C1 segment of cervical spinal cord (tissue), 14 donors: ENCODE measurements at places on chromosomes 4 and X.

GRCh38 chr4:76155979-76156378, 7.8 kb upstream of the NUP54 start:
- DNase-seq, result no peak

DNA sequence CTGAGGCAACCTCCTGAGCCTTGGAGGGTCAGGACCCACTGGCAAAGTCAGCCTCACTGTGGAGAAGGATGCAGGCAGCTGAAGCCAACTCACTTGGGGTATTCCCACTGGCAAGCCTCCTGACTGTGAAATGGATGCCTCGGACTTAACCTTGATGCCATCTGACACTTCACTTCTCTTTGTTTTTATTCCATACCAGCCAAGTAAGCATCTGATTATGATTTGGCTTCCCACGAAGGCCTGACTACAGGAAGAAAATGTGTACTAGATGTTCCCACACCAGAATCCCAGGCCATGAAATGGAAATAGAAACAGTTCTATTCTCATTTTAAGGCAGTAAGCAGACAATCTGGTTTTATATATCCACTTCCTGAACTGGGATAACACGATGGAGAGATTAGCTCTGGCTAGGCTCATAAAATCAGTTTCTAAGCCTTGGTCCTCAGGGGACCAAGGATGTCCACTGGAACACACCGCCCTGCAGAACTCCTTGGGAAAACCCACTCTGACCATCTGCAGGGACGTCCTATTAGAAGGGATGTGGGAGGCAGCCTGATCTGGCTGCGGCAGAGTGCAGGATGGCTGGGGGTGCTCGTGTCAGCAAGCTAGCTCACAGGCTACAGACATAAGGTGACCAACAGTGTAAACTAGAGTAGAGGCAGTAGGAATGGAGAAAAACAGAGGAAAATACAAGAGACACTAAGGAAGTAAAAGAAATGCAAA, 89.3 kb downstream of the TSPAN5 start:
- DNase-seq, result no peak

- no peak for DNase-seq
Observed at GRCh38 chr4:174398728-174399127, 115.0 kb downstream of the CEP44 start.

DNA sequence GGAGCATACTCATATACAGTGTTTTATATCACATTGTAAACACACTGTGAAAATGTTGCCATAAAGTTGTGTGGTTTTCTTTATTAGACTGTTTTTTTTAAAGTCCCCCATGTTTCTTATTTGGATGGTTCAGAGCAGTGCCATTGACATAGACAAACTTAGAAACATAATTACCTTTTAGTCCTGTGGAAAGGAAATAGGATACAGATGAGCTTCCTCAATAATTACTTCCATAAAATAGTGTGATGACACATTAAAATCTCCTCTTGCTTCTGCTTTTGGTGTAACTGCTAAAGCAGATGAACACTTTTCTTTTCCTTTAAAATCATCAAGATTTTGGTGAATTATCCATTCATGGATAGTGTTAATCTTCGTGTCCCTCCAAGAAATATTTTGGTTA, 52.9 kb upstream of the LIMCH1 start:
- DNase-seq, result no peak

GRCh38 chrX:28847423-28847822, 260.2 kb downstream of the IL1RAPL1 start:
- peak; percentile 36 for DNase-seq

DNA sequence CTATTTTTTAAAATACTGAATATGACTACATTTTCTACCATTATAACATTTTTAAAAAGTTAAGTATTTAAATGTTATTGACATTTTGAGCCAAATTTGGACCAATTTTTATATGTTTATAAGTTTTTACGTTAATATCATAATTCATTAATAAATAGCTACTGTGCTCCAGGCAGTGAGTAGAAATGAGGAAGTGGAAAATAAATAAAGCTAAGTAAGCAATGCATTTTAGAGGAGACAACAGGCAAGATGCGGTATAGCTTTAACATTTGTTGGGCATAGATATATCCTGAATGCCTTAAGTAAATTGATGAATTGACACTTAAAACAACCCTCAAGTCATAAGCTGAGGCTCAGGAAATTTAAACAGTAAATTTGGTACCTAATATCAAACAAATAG, 474.8 kb downstream of the PCDH10 start:
- no peak for DNase-seq

GRCh38 chr4:30720661-30721184, 554 bp downstream of the PCDH7 start:
- DNase-seq, result no peak

DNA sequence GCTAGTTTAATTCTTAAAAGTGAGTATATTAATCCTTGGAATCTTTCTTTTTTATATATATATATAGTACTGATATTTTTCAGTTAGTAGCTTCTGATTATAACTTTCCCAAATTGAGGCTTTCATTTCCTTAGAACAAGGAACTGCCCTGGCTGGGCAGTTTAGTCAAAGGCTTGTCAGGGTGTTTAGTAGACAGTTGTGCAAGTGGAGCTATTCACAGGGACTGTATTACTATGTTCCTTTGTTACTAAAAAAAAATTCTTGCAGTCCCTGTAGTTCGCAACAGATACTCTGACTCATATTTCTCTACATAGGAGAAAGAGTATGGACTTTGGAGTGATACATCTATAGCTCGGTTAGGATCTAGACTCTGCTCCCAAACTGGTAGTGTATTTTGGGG, 20.8 kb downstream of the USO1 start:
- DNase-seq, result no peak

DNA sequence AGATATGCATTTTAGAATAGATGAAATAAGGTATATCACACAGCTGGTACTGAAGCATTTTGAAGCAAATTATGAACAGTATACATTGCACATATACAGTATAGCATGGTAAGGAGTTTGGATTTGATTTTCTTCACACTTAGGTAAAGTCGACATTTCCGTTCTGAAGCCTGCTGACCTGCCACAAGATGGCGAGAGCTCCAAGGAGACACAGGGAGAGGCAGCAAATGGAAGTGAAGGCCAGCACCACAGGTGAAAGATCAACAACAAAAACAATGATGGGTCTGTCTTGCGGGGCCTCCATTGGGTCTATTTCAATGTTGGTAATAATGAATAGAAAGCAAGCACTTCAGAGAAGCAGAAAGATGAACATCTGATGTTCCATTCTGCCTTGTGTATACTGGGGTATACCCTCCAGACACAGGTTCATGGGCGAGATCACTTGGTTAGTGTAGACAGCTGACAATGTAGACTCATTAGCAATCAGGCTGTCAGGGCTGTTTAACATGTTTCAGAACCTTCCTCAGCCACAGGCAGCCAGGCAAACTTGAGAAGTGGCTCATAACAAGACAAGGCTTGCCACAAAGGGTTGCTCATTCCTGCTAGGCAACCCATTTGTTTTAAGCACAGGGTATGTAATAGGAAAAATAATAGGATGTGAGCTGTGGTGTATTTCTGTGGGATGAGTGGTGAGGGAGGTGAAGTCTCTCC, 21.4 kb upstream of the NOX1 start:
- DNase-seq, result no peak

- no peak for DNase-seq
Observed at GRCh38 chr4:147723326-147723725, 8.6 kb upstream of the ARHGAP10 start.

DNA sequence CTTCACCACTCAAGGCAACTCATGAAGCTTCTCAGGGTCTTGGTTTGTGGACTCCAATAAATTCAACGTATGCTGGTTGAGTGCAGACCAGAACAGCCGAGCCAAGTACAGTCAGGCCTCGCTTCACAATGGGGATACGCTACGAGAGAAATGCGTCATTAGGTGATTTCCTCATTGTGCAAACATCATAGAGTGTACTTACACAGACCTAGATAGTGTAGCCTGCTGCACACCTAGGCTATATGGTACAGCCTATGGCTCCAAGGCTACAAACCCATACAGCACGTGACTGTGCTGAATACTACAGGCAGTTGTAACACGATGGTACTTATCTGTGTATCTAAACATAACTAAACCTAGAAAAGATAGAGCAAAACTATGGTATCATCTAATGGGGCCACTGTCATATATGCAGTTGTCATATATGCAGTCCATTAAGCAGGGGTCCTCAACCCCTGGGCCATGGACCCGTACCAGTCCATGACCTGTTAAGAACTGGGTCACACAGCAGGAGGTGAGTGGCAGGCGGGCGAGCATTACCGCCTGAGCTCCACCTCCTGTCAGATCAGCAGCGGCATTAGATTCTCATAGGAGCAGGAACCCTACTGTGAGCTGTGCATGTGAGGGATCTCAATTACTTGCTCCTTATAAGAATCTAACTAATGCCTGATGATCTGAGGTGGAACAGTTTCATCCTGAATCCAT, 31.5 kb downstream of the RTL5 start:
- DNase-seq, result no peak

DNA sequence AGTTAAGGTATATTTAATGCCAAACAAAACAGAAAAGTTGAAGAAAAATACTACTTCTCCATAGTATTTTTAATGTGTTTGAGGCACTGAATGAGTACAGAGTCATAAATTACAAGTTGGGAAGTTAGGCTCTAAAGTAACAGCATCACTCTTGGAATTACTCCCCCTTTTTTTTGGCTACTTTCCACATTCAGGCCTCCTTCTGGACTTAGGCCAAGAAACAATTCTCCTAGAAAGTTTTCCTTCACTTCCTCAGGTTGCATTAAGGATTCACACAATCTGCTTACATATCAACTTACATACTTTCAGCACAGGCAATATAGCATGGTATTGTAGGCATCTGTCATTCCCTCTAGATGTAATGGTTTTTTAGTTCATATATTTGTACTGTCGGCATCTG, 52.1 kb downstream of the TMEM165 start:
- no peak for DNase-seq

GRCh38 chr4:148207068-148207467, 235.1 kb downstream of the NR3C2 start:
- DNase-seq, result no peak

GRCh38 chr4:48429709-48430474, 53.3 kb upstream of the SLC10A4 start:
- DNase-seq, result no peak

DNA sequence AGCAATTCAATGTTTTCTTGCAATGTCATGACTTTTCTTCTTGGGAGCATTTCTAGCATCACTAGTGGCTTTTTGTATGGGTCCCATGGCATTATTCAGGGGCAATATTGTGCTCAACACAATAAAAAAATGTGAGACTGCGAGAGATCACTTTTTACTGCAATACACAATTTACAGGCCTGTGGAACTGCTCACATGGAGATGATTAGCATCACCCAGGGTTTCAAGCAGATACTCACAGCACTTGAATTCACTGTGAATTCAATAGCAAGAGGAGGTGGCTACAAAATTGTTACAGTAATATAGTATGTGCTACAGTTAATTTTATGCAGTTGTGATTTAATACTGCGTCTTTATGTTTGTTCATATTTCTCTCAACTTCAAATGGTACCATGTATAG, 50.4 kb downstream of the TBC1D19 start:
- DNase-seq, result no peak

GRCh38 chr4:21887481-21887880, 61.1 kb downstream of the KCNIP4 start:
- no peak for DNase-seq

- DNase-seq, result no peak
Observed at GRCh38 chr4:120923207-120923522, 639 bp upstream of the PRDM5 start.

DNA sequence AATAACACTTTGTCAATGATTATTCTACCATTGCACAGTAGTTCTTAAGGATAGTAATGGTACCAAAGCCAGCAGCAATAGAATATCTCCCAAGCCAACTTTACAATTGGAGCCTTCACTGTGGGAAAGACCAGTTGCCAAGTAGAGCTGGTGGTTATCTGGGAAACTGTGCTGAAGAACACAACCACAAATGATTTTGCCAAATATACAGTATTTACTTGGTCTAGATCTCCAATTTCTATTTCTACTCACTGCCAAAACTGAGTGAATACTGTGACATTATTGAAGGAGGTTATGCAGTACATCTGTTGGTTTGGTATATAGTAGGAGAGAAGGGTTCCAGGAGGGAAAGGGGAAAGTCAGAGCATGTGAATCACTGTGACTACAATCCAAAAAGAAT, 3.8 kb downstream of the TET2 start:
- no peak for DNase-seq

GRCh38 chr4:120589787-120590186, 332.7 kb downstream of the PRDM5 start:
- DNase-seq, result no peak

- DNase-seq, result no peak
Observed at GRCh38 chr4:23374259-23374658, 515.6 kb downstream of the PPARGC1A start.

- no peak for DNase-seq
Observed at GRCh38 chrX:72299891-72300630, 5.7 kb downstream of the CITED1 start.

DNA sequence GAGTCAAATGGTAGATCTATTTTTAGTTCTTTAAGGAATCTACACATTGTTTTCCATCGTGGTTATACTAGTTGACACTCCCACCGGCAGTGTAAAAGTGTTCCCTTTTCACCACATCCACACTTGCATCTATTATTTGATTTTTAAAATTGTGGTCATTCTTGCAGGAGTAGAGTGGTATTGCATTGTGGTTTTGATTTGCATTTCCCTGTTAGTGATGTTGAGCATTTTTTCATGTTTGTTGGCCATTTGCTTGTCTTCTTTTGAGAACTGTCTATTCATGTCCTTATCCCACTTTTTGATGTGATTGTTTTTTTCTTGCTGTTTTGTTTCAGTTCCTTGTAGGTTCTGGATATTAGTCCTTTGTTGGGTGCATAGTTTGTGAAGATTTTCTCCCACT, 70.0 kb downstream of the TAB3 start:
- DNase-seq, result no peak

- DNase-seq, result no peak
Observed at GRCh38 chr4:95537191-95537590, 11.6 kb downstream of the UNC5C start.

- DNase-seq, result no peak
Observed at GRCh38 chrX:74272230-74272629, 31.8 kb upstream of the ZCCHC13 start.

GRCh38 chrX:133677123-133678063, 262.1 kb upstream of the GPC4 start:
- no peak for DNase-seq

DNA sequence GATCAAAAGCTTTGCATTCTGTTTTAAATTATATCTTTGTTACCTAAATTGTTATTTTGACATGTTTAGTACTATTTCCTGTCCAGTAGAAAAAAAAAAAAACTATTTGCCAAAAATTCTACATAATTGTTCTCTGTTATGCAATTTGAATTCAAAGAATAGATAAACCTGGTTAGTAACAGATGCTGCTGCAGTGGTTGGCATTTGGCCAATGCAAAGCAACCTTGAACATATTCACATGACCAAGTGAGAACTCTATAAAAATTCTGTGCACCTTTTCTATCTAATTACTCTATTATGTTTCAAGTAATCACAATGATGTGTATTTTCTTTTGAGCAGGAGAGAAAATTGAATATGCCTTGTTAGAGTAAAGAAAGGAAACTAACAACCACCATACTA, 1473.4 kb downstream of the RPA4 start:
- no peak for DNase-seq

GRCh38 chrX:107716118-107716684, 59.4 kb downstream of the TSC22D3 start:
- no peak for DNase-seq
